AG08395 (cell line): ENCODE measurements at places on chromosomes 6 and 20.

DNA sequence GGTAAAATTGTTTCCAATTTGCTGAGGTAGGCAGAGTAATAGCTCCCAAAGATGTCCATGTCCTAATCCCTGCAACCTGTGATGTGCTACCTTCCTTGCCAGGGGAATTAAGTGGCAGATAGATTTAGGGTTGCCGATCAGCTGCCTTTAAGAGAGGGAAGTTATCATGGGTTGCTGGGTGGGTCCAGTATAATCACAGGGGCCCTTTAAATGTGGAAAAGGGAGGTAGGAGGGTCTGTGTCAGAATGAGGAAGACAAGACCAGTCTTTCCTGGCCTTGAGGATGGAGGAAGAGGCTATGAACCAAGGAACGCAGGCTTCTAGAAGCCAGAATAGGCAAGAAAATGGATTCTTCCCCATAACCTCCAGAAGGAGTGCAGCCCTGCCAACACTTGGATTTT is 50.7 kb downstream of the CTCFL start:
- DNase-seq, result no peak

DNA sequence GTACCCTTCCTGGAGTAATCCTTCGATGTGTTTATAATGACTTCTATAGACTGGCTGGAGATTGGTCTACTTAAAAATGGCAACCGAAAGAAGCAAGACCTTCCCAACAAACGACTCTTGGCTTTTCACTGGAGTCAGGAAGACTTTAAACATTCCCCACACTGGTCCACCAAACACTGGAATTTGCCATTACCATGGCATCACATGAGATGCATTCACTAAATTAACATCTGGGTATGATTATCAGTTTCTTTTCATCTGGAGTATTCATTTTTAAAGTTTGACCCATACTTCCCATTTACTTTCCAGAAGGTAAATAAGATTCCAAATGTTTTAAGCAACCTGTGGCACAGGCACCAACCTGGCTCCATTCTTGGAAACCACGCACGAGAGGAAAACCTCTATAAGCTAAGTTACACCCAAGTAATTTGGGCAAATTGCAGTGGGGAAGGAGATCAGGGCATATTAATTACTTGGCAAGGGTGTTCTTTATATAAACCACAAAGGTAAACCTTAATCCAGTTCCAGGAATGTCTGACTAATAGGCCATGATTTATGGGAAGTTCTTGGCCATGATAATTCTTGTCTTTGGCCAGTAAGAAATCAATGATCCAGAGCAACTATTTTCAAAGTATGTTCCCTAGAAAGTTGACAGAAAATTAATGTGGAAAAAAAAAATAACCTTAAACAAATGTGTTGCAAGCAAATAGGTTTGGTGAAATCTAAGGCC is 190.0 kb upstream of the COL21A1 start:
- DNase-seq, result no peak

- DNase-seq, result no peak
Measured at GRCh38 chr20:57918551-57918950, 208.7 kb upstream of the PMEPA1 start.

- no peak for DNase-seq
Measured at GRCh38 chr20:59678951-59679350, 74.6 kb downstream of the PHACTR3 start.

GRCh38 chr6:45421709-45422502 is 44.2 kb upstream of the SUPT3H start:
- peak; percentile 62 for DNase-seq

DNA sequence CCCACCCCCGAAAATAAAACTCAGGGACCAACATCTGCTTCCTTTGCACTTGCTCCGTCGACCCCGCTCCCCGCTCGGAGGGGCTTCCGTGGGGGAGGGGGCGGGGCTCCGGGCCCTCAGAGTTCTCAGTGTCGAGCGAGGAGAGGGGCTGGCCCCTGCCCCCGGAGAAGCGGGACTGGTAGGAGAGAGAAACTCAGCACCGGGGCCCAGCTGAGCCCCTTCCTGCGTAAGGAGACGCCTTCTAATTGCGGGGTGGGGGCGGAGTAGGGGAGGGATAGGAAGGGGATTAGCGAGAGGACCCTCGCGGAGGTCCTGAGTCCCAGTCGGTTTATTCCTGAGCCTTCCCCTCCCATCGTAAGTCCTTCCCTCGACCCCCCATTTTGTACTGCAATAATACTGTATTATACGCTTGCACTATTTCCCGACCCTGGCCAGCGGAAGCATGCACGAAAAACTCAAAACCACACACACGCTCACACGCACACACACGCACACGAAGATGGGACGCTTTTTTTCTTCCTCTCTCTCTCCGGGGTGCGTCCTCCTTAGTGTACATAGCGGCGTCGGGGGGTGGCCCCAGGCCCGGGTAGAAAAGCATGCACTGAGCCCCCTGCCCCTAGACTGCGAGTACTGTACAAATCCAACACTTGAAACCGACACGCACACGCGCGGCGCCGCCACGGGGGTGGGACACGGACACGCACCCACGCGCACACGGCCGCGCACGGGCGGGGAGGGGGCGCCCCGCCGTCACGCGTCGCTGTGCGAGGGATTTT is 22.1 kb upstream of the SLC22A7 start:
- DNase-seq, result no peak
